ENCODE measurements at places on chromosomes 5 and 9. TPM values are rescaled to one million over a fixed set of nuclear protein-coding genes. Genes with fewer than 3 reads are reported as not detected.
A peak's percentile ranks its signal among the peaks of the same experiment; 100 is the strongest.

DNA sequence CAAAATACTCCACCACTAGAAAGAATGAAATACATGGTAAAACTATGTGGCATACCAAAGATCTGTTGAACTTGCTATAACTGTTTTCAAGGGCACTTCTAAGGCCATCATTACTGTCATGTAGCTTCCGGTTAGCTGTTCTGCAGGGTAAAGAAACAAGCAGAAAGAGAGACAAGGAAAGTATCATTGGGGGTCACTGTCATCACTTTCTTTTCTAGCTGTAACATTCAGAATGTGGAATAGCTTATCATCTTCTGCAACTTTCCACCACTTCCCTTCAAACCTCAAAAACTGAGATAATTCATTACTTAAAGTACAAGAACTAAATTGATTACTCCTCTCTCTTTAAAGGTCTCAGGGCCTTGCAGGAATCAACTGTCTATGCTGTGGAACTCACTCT lies 57.6 kb downstream of the RASEF start:
- DNase-seq: no peak
- no peaks in the 10 kb centered on the region for H3K4me1 ChIP-seq
- H3K27me3 ChIP-seq: no peaks in the 10 kb centered on the region
- H3K4me3 ChIP-seq: no peak overlapping the region

DNA sequence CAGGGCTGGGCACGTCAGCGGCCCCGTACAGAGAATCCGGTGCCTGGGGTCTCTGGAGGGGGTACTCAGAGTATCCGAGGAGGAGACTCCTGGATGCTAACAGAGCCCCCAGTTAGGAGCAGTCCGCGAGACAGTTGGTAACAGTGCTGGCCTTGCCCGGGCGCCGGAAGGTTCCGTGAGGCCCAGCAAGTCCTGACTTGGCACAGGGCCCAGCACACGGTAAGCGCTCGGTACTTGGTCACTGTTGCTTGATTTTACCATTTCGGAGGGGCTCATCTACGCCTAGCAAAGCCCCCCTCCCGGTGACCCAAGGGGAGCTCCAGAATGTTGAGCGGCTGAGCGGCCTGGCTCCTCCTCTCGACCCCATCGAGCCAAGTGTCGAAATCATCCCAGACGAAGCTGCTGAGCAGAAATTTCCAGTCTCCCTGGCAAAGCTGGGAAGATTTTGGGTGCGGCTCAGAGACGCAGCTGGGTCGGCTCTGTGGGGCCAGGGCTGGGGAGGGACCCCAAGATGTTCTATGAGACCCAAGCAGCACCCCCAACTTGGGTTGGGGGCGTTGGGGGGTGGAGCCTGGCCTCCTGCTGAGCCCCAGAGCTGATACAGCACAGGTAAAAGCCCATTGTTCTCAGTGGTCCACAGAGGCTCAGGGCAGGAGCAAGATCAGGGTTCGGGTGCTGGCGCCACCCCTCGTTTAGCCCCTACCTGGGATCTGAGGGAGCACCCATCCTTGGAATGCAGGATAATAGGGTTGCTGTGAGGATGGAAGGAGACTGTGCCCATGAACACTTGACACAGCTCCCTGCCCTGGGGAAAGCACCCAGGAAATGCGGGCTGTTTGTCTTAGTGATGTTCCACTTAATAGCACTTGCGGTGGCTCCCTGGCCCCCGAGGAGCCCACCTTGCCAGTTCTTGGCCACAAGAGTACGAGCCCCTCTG lies 137.2 kb downstream of the C9orf50 start:
- H3K4me1 ChIP-seq: peaks cover 58% of the 10 kb centered on the region
- peak overlapping the region; percentile 71 for H3K4me3 ChIP-seq
- DNase-seq: peak; percentile 92
- H3K36me3 ChIP-seq: no peaks in the 10 kb centered on the region

DNA sequence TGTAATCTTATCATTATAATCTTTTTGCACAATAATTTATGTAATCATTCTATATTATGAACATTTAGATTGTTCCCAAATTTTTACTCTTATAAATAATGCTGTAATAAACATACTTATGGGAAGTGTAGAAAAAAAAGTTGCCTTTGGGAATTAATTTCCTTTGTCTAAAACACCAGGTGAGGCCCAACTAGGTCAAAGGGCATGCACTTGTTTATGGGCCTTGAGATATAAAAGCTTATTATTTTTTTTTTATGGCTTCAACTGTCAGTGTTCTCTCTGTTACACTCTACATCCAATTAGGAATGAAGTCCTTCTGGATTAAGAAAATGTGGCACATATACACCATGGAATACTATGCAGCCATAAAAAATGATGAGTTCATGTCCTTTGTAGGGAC lies 6.5 kb upstream of the PRLR start:
- no peak overlapping the region for H3K27ac ChIP-seq
- H3K36me3 ChIP-seq: no peaks in the 10 kb centered on the region
- H3K4me3 ChIP-seq: no peak overlapping the region
- no peaks in the 10 kb centered on the region for H3K4me1 ChIP-seq
- no peak for DNase-seq
- no peaks in the 10 kb centered on the region for H3K27me3 ChIP-seq

GRCh38 chr9:79353856-79354520 lies 217.8 kb upstream of the TLE4 start:
- H3K27ac ChIP-seq: no peak overlapping the region
- H3K4me1 ChIP-seq: no peaks in the 10 kb centered on the region
- H3K4me3 ChIP-seq: no peak overlapping the region
- H3K27me3 ChIP-seq: no peaks in the 10 kb centered on the region
- DNase-seq: no peak

GRCh38 chr9:133733796-133734533 lies 4.2 kb downstream of the SARDH start:
- H3K4me3 ChIP-seq: no peak overlapping the region
- H3K27me3 ChIP-seq: peaks cover 17% of the 10 kb centered on the region
- no peak for DNase-seq
- H3K27ac ChIP-seq: no peak overlapping the region
- peaks cover 4% of the 10 kb centered on the region for H3K4me1 ChIP-seq
- no peaks in the 10 kb centered on the region for H3K36me3 ChIP-seq

- no peak overlapping the region for H3K4me3 ChIP-seq
- H3K27ac ChIP-seq: peak overlapping the region; percentile 75
- DNase-seq: no peak
- peaks cover 98% of the 10 kb centered on the region for H3K4me1 ChIP-seq
Measured at GRCh38 chr9:127974001-127974768, 6.6 kb downstream of the EEIG1 start.

DNA sequence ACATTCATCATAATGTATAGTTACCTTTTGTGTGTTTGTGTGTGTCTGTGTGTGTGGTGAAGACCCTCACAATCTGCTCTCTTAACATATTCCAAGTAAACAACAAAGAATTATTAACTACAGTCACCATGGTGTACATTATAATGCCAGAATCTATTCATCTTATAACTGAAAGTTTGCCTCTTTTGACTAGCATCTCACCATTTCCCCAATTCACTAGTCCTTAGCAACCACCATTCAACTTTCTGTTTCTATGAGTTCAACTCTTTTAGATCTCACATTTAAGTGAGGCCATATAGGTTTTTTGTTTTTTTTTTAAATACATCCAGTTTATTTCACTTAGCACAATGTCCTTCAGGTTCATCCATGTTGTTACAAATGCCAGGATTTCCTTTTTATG lies 83.6 kb downstream of the SMC2 start:
- no peak overlapping the region for H3K4me3 ChIP-seq
- H3K36me3 ChIP-seq: no peaks in the 10 kb centered on the region
- no peaks in the 10 kb centered on the region for H3K27me3 ChIP-seq
- H3K27ac ChIP-seq: no peak overlapping the region
- no peaks in the 10 kb centered on the region for H3K4me1 ChIP-seq

DNA sequence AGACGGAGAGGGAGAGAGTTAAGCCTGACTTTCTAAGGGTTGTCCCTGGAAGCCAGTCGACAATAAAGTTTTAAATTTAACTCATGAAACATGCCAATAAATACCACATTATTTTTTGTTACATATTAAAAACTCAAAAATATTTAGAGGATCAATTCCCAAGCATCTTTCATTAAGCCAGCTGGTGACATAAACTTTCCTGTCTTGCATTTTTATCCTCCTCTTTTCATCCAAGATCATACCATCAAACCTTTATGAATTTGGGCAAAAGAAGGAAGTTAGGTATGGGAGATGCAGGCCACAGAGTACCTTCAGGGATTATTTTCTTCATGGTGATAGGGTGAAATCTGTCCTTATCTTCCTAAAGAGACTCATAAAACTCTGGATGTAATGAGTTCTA lies 178.3 kb upstream of the FBXL17 start:
- no peaks in the 10 kb centered on the region for H3K36me3 ChIP-seq
- no peaks in the 10 kb centered on the region for H3K4me1 ChIP-seq
- DNase-seq: no peak

GRCh38 chr5:1414311-1415058 lies 30.8 kb downstream of the SLC6A3 start:
- peaks cover 16% of the 10 kb centered on the region for H3K27me3 ChIP-seq
- H3K27ac ChIP-seq: no peak overlapping the region
- no peaks in the 10 kb centered on the region for H3K4me1 ChIP-seq
- H3K4me3 ChIP-seq: no peak overlapping the region
- H3K36me3 ChIP-seq: no peaks in the 10 kb centered on the region

- H3K4me3 ChIP-seq: no peak overlapping the region
- no peaks in the 10 kb centered on the region for H3K27me3 ChIP-seq
- H3K36me3 ChIP-seq: no peaks in the 10 kb centered on the region
- no peak overlapping the region for H3K27ac ChIP-seq
- H3K4me1 ChIP-seq: no peaks in the 10 kb centered on the region
Measured at GRCh38 chr9:102069969-102070368, 331.5 kb upstream of the GRIN3A start.

DNA sequence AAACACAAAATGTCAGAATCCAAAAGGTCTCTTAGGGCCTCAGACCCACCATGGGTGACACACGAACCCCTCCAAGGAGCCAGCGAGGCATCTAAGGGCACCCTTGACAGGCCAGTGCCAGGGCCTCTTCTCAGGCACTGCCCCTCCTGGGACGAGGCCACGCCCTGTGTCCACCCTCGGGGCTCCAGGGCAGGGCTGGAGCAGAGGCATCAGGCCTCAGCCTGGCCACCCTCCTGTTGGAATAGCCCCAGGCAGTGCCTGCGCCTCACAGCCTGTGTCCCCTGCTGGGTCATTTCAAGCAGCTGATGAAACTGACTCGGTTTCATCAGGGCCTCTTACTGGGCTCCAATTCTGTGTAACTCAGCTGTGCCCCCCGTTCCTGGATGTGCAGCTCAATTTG lies 32.8 kb upstream of the SUSD3 start:
- no peak overlapping the region for H3K27ac ChIP-seq
- no peak overlapping the region for H3K4me3 ChIP-seq
- no peak for DNase-seq
- no peaks in the 10 kb centered on the region for H3K27me3 ChIP-seq
- peaks cover 7% of the 10 kb centered on the region for H3K4me1 ChIP-seq
- no peaks in the 10 kb centered on the region for H3K36me3 ChIP-seq

DNA sequence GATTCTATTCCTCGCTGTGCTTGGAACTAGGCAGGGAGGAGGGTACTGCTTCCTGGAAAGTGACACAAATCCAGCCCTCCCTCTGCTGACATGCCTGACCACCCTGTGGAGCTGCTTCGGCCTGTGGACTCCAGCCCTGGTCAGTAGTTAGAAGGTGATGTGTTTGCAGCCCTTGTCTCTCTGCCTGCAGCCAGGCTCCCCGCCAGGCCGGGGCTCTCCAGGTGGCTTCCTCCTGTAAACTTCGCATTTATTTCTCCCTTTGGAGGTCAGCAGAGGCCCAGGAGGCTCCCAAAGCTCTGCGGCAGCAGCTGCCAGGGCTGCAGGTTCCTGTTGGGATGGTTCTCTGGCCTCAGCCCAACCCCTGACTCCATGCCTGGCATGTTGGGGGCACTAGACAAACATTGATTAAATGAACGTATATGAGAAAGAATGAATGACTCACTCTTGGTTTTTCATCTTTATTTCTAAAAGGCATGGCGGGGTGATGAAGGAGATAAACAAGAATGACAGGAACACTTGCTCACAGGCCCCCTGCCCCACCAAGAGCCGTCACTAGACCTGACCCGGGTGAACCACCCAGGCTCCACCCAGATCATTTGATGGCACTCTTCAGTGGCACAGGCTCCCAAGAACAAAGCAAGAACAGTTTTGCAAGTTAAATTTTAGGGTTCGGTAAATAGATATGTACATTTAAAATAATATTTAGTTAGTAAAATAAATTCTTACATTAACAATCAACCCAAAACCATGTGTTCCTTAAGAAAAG lies 8.4 kb upstream of the IRX2 start:
- no peak overlapping the region for H3K4me3 ChIP-seq
- H3K4me1 ChIP-seq: peaks cover 19% of the 10 kb centered on the region
- H3K36me3 ChIP-seq: no peaks in the 10 kb centered on the region
- H3K27ac ChIP-seq: no peak overlapping the region
- DNase-seq: no peak

DNA sequence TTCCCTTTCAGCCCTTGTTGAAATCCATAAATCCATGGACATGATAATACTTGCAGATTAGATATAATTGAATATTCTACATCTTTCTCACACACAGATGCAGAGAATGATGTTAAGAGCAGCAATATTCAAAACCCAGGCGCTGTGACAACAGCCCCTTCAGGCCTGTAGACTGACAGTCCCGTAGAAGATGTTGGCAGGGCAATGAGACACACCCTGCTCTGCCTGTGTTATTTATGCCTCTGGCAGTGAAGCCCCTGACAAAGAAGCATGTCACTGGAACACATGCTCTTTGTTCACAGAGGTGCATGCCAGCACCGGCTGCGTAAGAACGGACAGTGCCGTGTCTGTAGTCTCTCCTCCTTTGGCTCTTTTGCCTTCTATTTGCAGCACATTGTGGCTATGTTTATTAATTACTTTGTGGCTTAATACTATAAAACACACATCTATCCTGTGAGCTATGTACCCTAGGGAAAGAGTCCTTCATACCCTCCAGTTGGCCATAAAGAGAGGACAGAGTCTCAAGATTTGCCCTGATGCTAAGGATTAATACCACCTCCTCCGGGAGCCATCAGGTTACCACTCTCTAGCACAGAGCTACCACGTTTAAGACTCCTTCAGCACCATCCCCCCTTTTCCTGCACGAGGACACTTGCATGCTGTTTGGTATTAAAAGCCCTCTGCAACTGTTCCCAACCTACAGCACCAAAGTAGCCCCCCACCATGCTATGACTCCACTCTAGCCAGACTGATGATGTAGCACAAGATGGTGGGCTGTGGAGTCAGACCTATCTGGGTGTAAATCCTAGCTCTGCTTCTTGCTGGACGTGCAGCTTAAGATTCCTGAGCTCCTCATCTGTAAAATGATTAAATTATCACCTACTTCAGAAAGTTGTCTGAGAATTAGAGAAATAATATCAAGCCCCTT lies 2.0 kb upstream of the ANP32B start:
- H3K4me1 ChIP-seq: peaks cover 23% of the 10 kb centered on the region
- H3K27me3 ChIP-seq: no peaks in the 10 kb centered on the region
- DNase-seq: peak; percentile 41
- peak overlapping the region; percentile 31 for H3K27ac ChIP-seq

DNA sequence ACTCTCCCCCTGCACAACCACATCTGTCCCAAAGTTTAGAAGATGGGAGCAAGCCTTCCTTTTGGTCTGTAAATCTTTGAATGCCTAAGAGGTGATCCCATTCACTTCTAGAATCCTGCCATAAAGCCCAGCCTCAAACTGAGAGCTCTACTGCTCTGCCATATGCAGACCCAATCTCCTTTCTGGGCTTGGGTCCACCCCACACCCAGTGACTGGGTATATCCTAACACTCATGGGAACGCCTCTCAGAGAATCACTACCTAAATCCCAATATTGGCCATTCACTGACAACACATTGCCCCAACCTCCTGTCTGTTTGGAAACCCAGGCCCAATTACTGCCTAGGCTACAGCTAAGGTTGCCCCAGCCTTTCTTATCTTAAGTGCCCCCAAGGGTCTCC lies 90.7 kb downstream of the MAMDC2 start:
- H3K36me3 ChIP-seq: no peaks in the 10 kb centered on the region
- no peak overlapping the region for H3K27ac ChIP-seq
- H3K4me3 ChIP-seq: no peak overlapping the region
- H3K4me1 ChIP-seq: no peaks in the 10 kb centered on the region
- no peaks in the 10 kb centered on the region for H3K27me3 ChIP-seq
- DNase-seq: no peak

The ALDH1B1 gene
- polyA plus RNA-seq: 4.0 TPM

The PLK2 gene
- polyA plus RNA-seq: 35.3 TPM

The TAF11L3 gene
- polyA plus RNA-seq: not detected

The PPP2CA gene
- polyA plus RNA-seq: 100 TPM

Measured in heart right ventricle (tissue), 16 donors.